Neuronal stem cell (in vitro differentiated cells): ENCODE measurements at places on chromosomes 6 and 20.

GRCh38 chr6:130840050-130840449 lies 12.8 kb downstream of the SMLR1 start:
- no peak overlapping the region for H3K4me3 ChIP-seq
- peaks cover 5% of the 10 kb centered on the region for H3K36me3 ChIP-seq
- no peak for DNase-seq
- H3K27ac ChIP-seq, result no peak overlapping the region
- no peaks in the 10 kb centered on the region for H3K27me3 ChIP-seq
- H3K4me1 ChIP-seq, result no peaks in the 10 kb centered on the region

GRCh38 chr6:149235130-149235561 lies 82.4 kb upstream of the TAB2 start:
- H3K4me3 ChIP-seq, result no peak overlapping the region
- H3K27ac ChIP-seq, result no peak overlapping the region
- DNase-seq, result no peak
- no peaks in the 10 kb centered on the region for H3K36me3 ChIP-seq

- no peak overlapping the region for H3K27ac ChIP-seq
- no peaks in the 10 kb centered on the region for H3K27me3 ChIP-seq
- H3K4me1 ChIP-seq, result peaks cover 3% of the 10 kb centered on the region
- no peak for DNase-seq
- H3K4me3 ChIP-seq, result no peak overlapping the region
Measured at GRCh38 chr20:39630215-39630908, 668.2 kb downstream of the DHX35 start.

- no peak overlapping the region for H3K4me3 ChIP-seq
- no peak for DNase-seq
- H3K36me3 ChIP-seq, result no peaks in the 10 kb centered on the region
- no peaks in the 10 kb centered on the region for H3K27me3 ChIP-seq
- H3K27ac ChIP-seq, result no peak overlapping the region
- no peaks in the 10 kb centered on the region for H3K4me1 ChIP-seq
Measured at GRCh38 chr6:53112871-53113270, 35.8 kb downstream of the GCM1 start.

DNA sequence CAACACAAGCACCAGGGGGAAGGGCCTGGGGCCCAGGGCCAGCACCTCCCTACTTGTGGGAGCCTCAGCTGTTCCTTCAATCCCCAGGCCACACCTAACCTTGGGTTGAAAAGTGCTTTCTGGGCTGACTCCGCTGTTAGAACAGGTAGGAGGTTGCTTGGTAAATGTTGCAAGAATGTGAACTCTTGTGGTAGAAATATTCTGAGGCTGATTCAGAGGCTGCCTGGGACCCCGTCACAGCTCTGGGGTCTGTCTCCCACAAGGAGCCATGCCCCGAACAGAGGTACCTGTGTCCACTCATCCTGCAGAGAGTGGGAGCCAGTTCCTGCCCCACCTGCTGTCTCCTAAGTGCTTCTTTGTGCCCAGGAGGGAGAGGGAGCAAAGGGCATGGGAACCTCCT lies 14.4 kb upstream of the MAS1L start:
- H3K36me3 ChIP-seq, result no peaks in the 10 kb centered on the region
- H3K27me3 ChIP-seq, result no peaks in the 10 kb centered on the region
- no peak overlapping the region for H3K27ac ChIP-seq
- no peak for DNase-seq
- no peak overlapping the region for H3K4me3 ChIP-seq

DNA sequence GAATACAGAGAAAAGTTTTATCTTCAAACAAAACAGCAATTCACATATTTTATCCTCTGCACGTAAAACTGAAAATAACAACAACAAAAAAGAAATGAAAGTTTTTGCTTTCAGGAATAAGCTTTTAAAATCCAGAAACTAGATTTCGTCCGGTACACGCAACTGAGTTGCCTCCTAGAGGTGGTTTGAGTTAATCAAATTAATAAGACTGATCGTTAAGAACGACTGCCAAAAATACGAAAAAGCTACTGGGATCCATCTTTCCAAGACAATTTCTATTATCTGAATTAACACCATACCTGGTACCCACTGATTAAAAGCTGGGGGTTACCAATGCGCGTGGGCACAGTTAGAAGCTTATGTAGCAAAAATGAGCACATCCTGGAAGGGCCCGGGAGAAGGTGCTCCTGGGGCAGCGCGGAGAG lies 669 bp downstream of the PDCD2 start:
- peaks cover 46% of the 10 kb centered on the region for H3K36me3 ChIP-seq
- peak overlapping the region; percentile 47 for H3K27ac ChIP-seq
- DNase-seq, result peak; percentile 0
- peaks cover 10% of the 10 kb centered on the region for H3K4me1 ChIP-seq
- peak overlapping the region; percentile 100 for H3K4me3 ChIP-seq

DNA sequence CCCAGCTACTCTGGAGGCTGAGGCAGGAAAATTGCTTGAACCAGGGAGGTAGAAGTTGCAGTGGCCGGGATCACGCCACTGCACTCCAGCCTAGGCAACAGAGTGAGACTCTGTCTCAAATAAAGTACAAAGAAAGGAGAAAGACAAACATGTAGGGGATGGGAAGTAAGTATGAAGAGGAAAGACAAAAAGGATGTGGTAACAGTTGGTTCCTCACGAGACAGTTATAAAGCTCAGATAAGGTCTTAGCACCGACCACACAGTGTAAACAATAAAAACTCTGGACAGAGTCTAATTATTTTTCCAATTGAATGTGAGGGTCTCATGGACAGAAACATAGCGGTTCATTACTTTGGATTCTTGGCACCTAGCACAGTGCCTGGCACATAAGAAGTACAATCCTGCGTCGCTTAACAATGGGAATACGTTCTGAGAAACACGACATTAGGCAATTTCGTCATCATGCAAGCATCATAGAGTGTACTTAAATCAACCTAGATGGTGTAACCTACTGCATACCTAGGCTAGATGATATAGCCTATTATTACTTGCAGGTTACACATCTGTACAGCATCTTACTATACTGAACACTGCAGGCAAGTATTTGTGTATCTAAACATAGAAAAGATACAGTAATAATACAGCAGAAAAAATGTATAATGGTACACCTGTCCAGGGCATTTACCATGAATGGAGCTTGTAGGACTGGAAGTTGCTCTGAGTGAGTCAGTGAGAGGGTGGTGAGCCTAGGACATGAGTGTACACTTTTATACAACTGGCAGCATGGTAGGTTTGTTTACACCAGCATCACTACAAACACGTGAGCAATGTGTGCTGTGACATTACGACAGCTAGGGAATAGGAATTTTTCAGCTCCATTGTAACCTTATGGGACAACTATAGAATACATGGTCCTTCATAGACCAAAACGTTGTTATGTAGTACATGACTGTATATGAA lies 38.2 kb downstream of the MBOAT1 start:
- H3K4me3 ChIP-seq, result no peak overlapping the region
- DNase-seq, result no peak
- no peaks in the 10 kb centered on the region for H3K36me3 ChIP-seq
- no peaks in the 10 kb centered on the region for H3K4me1 ChIP-seq

DNA sequence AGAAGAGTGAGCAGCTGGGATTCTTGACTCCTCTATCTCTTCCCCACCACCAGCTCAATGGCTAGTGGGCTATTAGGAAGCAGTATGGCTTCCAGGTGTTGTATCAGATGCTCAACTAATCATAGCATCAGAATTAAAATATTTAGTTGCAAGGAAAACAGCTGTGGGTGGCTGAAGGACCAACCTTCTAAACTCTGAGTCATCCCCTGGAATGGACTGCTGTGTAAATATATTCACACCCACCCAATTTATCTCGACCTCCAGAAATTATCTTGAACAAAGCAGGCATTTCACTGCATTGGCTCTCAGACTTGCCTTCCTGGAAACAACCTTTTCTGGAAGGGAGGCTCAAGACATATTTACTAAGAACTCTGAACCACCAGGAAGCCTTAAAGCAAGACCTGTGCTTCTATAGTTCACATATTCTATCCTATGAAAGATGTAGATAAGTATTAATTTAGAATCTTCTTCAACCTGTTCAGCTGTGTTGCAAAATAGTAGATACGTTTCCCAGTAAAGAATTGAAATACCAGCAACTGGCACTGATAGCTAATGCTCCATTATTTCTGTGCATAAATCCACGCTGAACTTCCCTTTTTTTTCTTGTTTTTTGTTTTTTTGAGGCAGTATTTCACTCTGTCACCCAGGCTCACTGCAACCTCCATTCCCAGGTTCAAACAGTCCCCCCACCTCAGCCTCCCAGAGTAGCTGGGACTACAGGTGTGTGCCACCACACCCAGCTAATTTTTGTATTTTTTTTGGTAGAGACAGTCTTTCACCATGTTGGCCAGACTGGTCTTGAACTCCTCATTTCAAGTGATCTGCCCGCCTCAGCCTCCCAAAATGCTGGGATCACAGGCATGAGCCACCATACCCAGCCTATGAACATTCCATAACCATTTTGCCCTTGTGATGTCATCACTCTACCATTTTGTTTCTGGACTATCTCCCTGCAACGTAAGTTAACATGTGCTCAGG lies 56.9 kb upstream of the CD2AP start:
- no peak overlapping the region for H3K4me3 ChIP-seq
- no peak overlapping the region for H3K27ac ChIP-seq
- H3K4me1 ChIP-seq, result no peaks in the 10 kb centered on the region
- H3K36me3 ChIP-seq, result no peaks in the 10 kb centered on the region

DNA sequence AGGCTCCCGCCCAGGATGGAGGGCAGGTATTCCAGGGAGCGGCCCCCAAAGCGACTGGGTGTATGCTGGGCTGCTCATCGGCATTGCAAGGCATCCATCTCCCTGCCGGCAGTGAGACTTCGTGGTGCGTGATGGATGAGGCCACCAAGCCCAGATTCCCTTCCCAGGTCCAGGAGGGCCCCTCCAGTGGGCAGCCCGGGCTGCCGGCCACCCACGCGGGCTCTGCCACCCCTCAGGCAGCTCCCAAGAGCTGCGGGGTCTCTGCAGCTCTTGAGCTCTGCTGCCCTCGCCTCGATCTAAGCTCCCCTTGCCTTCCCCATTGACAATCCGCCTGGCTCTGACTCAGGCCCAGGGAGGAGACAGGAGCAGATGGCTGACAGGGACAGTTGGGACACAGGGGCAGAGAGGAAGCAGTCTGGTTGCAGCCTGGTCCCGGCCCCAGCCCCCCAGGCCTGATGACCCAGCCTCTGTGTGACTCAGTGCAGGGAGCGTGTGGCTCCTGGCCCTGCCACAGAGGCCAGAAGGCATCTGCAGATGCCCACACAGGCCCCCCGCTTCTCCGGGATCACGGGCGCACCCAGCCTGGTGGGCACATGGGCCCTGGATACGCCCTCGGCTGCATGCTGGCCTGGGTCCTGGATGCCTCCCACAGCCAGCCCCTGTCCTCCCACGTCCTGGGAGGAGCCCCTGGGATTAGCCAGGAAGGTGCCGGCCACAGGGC lies 33.0 kb downstream of the SLCO4A1 start:
- no peak for DNase-seq
- no peak overlapping the region for H3K4me3 ChIP-seq
- peaks cover 51% of the 10 kb centered on the region for H3K27me3 ChIP-seq
- H3K4me1 ChIP-seq, result peaks cover 1% of the 10 kb centered on the region
- no peak overlapping the region for H3K27ac ChIP-seq
- H3K36me3 ChIP-seq, result no peaks in the 10 kb centered on the region

DNA sequence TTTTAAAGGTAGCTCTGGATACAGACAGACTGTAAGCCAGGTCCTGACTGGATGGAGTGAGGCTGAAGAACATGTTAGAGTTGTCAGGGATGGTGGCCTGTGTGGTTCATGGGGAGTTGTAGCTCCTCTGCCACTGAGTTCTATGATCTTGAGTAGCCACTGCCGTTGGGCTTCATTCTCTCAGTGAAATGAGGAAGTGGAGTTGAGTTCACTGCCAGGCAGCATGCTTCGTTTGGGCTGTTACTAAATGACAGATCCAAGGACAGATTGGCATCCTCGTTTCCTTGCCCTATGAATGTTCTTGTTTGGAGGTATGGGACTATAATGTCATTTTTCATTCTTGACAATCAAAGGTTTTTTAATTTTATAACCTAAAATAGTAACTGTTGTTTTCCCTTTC lies 37.2 kb downstream of the SCAND1 start:
- no peaks in the 10 kb centered on the region for H3K27me3 ChIP-seq
- no peak overlapping the region for H3K27ac ChIP-seq
- no peak for DNase-seq
- H3K4me3 ChIP-seq, result no peak overlapping the region
- H3K4me1 ChIP-seq, result no peaks in the 10 kb centered on the region
- peaks cover 37% of the 10 kb centered on the region for H3K36me3 ChIP-seq

DNA sequence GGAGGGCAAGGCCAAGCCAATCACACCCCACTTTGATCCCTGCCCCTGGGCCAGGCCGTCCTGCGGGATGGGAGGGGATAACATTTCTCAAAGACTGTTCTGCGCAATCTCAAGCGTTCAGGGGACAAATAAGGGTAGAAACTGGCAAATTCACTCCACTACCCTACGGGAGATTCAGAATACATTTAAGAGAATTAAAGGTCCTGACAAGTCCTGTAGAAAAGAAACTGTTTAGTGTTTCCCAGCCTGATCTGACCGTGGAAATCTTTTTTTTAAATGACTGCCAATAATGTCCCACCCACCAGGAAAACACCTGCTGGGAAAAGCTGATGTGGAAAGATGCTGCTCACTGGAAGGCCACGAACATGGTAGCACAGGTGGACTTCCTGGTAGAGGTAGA lies 140.6 kb upstream of the RNF24 start:
- H3K36me3 ChIP-seq, result no peaks in the 10 kb centered on the region
- H3K27me3 ChIP-seq, result no peaks in the 10 kb centered on the region
- no peak overlapping the region for H3K27ac ChIP-seq
- H3K4me1 ChIP-seq, result peaks cover 17% of the 10 kb centered on the region
- H3K4me3 ChIP-seq, result no peak overlapping the region
- no peak for DNase-seq

DNA sequence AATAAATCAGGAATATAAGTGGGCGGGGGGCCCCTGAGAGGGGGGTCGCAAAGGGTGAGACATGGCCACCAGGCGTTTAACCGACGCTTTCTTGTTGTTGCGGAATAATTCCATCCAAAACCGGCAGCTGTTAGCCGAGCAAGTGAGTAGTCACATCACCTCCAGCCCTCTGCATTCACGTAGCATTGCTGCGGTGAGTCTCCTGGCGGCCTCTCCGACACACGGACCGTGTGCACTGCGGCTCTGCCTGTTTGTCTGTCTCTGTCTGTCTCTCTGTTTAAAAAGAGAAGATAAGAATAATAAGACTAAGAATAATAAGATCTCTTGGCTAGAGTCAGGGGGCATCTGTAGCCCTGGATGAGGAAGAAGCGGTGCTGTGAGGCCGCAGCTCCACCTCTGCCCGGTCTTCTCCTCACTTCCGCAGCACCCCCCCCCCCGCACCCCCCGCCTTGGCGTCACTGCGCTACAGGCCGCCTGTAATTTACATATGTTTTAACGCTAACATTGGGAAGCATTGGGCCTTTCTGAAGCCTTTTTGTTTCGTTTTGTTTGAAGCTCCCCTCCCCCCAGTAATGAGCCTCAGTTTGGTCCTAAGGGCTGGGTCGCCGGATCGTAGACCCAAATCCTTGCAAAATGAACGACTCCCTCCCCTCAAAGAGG lies 993 bp downstream of the STX16 start:
- peak; percentile 42 for DNase-seq
- no peaks in the 10 kb centered on the region for H3K36me3 ChIP-seq
- peak overlapping the region; percentile 37 for H3K27ac ChIP-seq
- H3K4me3 ChIP-seq, result peak overlapping the region; percentile 94

- H3K4me3 ChIP-seq, result no peak overlapping the region
- no peak for DNase-seq
- peaks cover 10% of the 10 kb centered on the region for H3K4me1 ChIP-seq
- H3K27me3 ChIP-seq, result no peaks in the 10 kb centered on the region
- H3K36me3 ChIP-seq, result peaks cover 50% of the 10 kb centered on the region
Measured at GRCh38 chr20:48783533-48784272, 44.1 kb downstream of the PREX1 start.
